ENCODE measurements at places on chromosomes 7 and 10.
A peak's percentile ranks its signal among the peaks of the same experiment; 100 is the strongest.

DNA sequence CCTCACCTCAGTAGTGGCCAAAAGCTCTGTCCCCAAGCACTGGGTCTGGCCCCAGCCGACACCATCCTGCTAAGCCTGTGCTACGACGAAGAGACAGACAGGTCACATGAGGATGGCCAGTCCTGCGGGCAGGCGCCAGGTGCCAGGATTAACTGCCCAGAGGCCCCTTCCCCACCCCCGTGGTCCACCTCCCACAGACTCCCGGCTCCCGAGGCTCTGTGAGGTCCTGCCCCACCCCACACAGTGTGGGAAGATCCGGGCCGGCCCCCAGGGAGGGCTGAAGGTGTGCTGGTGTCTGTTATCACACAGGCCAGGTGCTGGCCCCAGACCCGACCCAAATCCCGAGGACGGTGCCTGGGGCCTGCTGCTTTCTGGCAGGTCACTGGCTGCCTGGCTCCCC is 27.2 kb downstream of the CYP2W1 start:
- DNase-seq, result no peak

- no peak for DNase-seq
Measured at GRCh38 chr7:140539461-140539860, 60.2 kb upstream of the MKRN1 start.

- no peak for DNase-seq
Measured at GRCh38 chr10:131655101-131655849, 245.5 kb upstream of the PPP2R2D start.

- DNase-seq, result no peak
Measured at GRCh38 chr7:155448632-155449007, 9.3 kb upstream of the EN2 start.

DNA sequence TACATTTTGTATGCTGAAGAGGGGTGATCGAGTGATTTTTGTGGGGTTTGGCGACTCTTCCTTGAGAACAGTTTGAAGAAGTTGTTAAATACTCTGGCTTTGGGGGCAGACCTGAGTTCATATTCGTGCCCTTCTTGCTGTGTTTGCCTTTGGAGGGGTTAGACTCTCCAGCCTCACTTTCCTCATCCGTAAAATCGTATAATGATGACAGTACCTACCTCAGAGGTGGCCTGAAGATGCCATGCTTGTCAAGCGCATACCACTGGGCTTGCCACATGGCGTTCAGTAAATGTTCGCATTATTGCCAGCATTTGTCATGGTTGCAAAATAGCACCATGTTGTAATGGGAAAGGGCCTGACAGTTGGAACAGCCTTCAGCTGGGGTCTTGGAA is 1.3 kb downstream of the STK17A start:
- DNase-seq, result peak; percentile 35

GRCh38 chr7:99383203-99383602 is 8.7 kb downstream of the ARPC1B start:
- DNase-seq, result no peak

GRCh38 chr7:24213311-24213710 is 70.7 kb upstream of the NPY start:
- no peak for DNase-seq

- DNase-seq, result no peak
Measured at GRCh38 chr10:129718548-129719414, 245.3 kb downstream of the EBF3 start.

DNA sequence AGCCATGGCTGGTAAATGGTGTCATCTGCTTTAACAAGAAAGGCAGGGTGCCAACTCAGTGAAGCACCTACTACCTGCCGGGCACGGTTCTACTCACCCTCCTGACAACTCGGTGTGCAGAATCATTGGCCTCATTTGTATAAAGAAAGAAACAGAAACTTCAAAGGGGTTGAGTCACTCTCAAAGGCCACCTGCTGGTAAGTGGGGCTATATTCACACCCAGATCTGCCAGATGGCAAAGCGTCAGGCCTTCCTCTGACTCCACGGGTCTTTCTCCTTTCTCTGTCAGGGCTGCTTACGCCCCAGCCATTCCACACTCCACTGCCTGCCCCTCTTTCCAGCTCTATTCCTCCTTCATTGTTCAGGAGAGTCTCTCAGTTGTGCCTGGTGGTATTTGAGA is 309.2 kb downstream of the GFRA1 start:
- no peak for DNase-seq

DNA sequence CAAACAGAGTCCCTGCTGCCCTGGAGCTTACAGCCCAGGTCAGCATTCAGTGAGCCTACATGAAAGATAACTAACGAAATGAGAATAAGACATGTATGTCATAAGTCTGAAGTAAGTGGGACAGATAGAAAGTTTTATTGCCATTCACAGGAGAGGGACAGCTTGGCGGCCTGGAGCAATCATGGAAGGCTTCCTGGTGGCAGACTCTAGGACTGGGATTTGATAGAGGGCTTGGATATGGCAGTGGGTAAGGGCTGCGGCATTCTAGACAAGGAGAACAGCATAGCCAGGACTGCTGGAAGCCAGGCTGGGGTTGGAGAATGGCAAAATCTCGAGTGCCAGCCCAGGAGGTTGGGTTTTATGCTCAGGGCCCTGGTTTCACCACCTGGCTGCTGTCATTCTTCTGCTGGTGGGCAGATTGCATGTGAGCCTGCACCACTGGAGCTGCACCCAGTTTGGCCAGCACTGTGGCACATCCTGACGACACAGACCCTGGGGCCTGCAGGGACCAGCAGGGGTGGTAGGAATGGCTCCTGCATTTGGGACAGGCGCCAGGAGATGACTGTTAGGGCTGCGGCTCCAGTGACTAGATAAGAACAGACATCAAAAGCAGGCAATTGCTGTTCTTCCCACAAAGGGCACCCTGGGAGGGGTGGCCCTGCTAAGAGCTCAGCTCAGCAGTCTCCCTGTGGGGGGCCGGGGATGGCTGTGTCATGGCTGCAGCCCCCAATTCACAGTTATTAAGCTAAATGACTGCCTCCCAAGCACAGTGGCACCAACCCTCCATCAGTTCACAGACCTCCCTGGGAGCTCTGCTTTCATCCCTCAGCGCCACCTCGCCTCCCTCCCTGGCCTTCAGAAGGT is 161.1 kb downstream of the RPS24 start:
- DNase-seq, result no peak

DNA sequence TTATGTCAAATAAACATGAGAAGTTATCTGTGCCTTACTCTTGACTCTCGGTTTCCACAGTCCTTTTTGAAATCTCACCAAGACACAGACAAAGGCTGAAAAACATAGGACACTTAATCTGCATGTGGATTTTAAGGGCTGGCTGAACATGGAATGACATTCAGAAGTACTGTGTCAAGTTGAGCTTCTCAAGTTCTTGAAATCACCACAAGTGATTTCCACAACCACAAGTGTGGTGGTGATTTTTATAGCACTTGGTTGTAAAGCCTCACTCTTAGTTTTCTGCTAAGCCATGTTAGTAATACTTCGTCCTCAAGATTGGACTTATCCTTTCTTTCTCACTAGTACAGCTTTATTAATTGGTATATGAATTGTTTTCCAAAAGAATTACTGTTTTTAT is 29.6 kb downstream of the FOXP2 start:
- no peak for DNase-seq

- no peak for DNase-seq
Measured at GRCh38 chr10:33573606-33574005, 239.1 kb upstream of the NRP1 start.

DNA sequence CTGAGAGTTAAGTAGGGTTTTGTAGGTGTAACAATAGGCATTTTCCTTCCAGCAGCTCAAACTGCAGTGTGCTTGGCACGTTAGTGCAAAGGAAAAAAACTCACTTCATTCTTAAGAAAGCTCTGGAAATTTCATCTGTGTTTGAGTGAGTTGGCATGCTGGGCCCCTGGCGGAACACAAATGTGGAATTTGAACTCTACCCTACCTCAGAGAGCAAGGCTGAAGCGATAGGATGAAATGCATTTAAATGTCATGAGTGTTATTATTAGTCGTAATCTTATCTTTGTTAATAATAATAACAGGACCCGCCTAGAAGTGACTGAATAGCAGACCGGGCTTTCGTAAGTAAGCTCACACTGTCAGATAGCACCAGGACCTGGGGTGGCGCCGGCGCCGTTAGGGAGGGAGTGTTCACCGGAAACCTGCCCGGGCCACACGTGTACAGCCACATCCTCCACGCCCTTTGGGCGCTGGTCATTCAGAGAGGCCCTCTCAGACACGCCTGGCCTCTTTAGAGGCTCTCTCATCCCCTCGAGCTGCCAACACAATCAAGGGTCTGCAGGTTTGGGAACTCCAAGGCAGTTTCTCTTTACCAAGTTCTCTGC is 63.5 kb downstream of the GRK5 start:
- peak; percentile 42 for DNase-seq

GRCh38 chr7:95974108-95974507 is 201.8 kb downstream of the DYNC1I1 start:
- DNase-seq, result no peak

- DNase-seq, result no peak
Measured at GRCh38 chr7:70037171-70037933, 439.1 kb downstream of the AUTS2 start.

DNA sequence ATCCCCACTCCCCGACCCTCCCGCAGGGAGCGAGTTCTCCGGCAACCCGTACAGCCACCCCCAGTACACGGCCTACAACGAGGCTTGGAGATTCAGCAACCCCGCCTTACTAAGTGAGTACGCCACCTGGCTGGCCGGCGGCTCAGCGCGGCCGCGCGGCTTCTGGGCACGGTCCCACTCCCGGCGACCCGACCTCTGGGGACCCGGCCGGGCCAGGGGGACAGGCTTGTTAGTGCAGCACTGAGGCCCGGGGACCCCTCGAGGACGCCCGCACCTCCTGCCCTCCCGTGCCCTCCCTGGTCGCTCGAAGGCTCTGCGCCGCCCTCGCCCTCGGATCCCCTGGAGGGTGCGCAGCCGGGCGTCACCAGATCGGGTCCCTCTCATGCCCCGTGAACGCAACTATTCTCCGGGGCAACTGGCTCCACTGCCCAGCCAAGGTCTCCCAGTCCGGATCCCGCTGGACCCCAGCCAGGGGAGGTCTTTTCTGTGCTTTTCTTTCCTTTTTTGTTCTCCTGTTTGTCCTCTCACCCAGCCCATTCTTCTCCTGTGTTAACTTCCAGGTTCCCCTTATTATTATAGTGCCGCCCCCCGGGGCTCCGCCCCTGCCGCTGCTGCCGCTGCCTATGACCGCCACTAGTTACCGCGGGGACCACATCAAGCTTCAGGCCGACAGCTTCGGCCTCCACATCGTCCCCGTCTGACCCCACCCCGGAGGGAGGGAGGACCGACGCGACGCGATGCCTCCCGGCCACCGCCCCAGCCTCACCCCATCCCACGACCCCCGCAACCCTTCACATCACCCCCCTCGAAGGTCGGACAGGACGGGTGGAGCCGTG is 81.8 kb downstream of the PAX2 start:
- no peak for DNase-seq

DNA sequence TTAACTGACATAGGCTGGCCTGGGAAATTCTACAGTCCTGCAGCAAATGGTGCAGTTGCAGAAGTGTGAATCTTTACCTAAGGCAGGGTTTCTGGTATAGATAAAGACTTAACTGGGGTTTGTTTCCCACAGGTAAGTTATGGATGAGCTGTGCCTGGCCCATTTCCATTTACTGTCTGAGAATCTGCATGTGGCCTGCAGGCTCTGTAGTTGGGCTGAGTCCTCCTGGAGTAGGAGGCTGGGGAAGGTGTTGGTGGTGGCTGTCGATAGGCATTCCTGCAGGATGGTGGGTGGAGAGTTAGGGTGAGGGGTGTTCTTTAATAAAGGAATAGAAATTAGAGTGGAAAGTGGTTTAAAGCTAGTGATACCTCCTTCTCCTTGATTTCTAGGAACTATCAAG is 193.5 kb downstream of the AUTS2 start:
- no peak for DNase-seq

DNA sequence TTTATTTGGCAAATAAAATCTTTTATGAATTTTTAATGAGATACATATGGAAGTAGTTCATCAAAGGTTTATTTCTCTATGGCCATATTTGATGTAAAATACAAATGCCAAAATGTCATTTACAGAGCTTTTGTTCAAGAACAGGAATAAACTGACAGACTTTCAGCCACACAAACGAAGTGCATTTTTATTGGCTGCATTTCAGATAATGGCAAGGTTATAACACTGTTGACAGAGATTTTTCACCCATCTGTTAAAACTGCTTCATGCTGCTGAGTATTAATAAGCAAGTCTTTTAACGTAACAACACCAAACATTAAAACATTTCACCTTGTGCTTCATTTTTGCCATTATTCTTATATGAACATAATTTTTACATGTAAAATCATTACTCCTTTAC is 254.4 kb downstream of the ANKRD7 start:
- DNase-seq, result no peak

GRCh38 chr10:81021428-81022129 is 483.9 kb downstream of the SH2D4B start:
- DNase-seq, result no peak

DNA sequence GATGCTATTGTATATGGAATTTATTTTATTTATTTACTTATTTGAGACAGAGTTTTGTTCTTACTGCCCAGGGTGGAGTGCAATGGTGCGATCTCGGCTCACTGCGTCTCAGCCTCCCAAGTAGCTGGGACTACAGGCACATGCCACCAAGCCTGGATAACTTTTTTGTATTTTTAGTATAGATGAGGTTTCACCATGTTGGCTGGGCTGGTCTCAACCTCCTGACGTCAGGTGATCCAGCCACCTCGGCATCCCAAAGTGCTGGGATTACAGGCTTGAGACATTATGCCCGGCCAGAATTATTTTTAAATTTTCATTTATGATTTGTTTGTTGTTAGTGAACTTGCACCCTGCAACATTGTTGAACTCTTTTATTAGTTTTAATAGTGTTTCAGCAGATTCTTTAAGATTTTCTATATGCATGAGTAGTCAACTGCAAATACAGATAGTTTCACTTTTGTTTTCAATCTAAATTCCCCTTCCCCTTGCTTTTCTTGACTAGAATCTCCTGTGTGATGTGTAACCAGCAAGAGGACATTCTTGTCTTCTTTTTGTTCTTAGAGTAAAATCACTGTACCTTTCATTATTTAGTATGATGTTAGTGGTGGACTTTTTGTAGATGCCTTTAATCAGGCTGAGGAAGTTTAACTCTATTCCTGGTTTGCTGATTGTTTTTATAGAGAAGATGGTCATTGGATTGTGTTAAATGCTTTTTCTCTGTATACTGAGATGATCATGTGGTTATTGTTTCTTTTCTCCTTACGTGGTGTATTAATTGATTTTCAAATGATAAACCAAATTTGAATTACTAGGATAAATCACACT is 27.8 kb downstream of the ZNF33A start:
- no peak for DNase-seq

GRCh38 chr10:95728526-95728925 is 27.4 kb upstream of the ENTPD1 start:
- DNase-seq, result no peak

- no peak for DNase-seq
Measured at GRCh38 chr7:150447966-150448788, 2.3 kb upstream of the GIMAP8 start.

GRCh38 chr7:134121632-134122139 is 5.5 kb upstream of the LRGUK start:
- no peak for DNase-seq

Measured in bone marrow (tissue), 2 donors.